CD4-positive, alpha-beta memory T cell (primary cell): ENCODE measurements at places on chromosomes 3 and 15. TPM values are rescaled to one million over a fixed set of nuclear protein-coding genes. Genes with fewer than 3 reads are reported as not detected.

GRCh38 chr3:111582120-111582474 is 13.0 kb downstream of the ZBED2 start:
- DNase-seq = no peak

DNA sequence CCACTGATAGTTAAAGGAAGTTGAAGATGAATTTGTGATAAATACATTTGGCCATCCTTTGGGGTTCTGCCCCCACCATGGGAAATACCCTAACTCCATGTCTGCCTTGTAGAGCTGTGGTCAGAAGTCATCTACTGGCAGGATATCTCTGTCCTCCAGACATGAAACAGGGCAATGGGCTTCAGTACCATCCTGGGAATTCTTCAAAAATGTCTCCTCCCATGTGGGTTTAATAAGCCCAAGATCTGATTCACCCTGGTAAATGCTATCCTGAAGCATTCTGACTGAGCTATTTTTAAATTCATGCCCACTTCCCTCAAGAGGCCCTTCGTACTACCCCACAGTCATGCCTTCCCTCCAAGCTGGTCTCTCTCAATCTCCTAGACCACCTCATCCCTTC is 113.7 kb upstream of the SLC25A36 start:
- no peak for DNase-seq

GRCh38 chr3:5217824-5218595 is 30.5 kb downstream of the EDEM1 start:
- DNase-seq = no peak

DNA sequence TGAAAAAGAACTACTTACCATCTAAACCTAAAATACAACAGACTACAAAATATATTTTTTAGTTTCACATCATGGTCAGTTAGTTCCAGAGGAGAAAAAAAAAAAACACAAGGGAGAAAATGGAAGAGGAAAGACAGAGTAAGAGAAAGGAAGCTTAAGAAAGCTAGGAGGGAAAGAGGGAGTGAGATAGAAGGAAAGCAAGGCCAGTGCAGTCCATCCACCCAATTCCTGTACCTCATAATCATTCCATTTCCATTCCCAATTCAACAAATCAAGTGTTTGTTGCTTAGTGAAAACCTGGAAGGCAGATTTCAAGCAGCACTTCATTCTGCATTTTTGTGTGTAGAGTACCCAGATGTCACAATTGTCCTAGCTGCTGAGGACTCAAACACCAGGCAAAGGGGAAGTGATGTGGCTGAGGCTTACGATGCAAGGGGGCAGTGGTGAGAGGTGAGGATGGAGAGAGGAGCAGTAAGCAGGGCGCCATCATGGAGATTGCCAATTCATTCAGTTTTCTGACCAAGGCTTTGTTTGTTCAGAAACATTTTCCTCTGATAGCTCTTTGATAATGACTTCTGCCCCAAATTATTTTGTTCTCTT is 83.6 kb upstream of the GSK3B start:
- DNase-seq = no peak

DNA sequence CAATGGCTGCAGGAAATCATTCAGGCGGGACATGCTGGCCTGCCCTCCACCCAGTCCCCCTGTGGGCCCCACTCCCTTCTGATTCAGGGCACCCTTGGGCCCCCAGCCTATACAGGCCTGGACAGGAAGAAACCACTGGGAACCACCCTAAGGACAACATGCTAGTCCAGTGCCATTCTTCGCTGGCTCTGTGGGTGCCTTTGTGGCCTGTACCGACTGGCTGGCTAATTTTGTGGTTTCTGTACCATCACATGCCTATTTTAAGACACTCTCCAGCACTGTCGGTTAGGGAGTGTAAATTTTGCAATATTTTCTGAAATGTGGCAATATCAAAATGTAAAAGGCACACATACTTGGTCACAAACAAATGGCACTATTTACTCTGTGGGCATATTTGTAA is 61.4 kb upstream of the POLG start:
- DNase-seq = no peak

- DNase-seq = no peak
Observed at GRCh38 chr15:38928431-38928830, 363.8 kb upstream of the RASGRP1 start.

DNA sequence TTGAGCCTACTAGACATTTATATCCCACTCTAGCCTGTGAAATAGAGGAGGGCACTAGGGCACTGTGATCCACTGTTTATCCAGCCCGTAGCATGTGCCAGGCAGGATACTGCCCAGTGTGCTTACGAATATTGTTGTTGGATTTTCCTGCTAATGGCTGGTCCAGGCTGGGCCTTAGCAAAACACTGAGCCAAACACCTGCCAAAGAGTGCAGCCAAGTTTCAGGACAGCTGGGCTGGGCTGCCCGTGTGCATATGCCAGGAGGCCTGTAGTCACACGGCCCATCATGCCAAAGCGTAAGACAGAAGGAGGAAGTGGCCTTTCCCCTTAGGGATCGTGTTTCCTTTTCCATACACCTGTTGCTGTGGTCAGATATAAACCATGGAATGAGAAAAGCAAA is 54.5 kb upstream of the ABHD10 start:
- no peak for DNase-seq

- peak; percentile 74 for DNase-seq
Observed at GRCh38 chr3:46558184-46559043, 7.7 kb downstream of the LRRC2 start.

DNA sequence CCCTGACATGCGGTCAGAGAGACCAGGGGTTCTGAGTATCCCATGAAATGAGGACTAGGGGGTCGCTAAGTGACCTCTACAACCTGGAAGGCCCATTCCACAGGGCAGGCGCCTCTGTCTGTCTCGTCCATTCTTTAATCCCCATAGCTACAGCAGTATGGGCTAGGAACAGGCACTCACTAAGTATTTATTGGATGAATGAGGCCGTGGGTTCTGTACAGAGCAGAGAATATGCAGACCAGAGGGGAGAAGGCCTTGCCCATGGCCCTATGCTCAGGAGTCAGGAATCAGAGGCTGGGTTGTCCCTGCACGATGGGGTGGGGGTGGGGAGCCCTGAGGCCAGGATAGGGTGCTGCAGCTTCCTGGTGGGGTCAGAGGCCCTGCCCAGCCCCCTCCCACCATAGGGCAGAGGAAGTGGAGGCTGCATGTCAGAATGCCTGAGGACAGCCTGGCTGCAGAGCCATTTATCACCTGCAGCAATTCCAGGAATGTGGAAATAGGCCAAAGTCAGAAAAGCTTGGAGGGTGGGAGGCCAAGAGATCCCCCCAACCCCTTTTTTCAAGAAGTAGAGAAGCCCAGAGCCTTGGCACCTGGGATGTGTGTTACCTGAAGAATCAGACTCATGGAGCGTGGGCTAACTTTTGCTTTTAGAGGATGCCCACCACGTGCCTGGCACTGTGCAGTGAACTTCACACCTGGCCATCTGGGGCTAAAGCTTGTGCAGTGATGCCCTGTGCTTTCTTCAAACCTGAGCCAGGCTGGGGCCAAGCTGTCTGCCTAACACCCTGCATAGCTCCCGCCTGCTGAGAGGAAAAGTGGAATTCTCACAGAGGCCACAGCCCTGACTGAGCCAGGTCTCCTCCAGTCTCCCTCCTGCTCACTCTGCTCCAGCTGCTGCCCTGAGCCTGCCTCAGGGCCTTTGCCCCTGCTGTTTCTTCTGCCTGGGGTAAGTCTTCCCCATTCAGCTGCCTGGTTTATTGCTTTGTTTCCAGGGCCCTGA is 109.4 kb downstream of the WNT7A start:
- DNase-seq = no peak

The RARRES1 gene
- not detected for polyA plus RNA-seq

The NOX5 gene
- polyA plus RNA-seq = not detected

The PLXND1 gene
- 8.9 TPM for polyA plus RNA-seq

The HYAL1 gene
- polyA plus RNA-seq = 0.20 TPM

The SLC25A38 gene
- polyA plus RNA-seq = 55.5 TPM
